Iris pigment epithelial cell (primary cell): ENCODE measurements at places on chromosomes 6 and 20.

DNA sequence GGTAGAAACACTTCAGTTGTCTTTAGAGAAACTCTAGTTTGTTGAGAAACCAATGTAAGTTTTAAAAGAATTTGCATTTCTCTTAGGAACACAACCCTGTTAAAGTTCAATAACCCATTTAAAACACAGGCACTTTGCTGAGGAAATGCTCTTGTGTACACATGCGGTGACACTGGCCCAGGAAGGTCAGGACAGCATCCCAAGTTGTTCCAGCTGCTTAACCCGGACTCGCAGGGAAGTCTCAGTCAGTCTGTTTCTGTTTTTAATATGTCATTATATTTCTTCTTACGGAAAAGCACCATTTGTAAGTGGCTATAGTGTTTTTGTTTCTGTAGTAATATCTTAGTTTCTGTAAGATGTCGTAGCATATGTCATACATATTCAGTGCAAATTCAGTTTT lies 36.9 kb downstream of the RIN2 start:
- DNase-seq = no peak

- DNase-seq = peak; percentile 51
Measured at GRCh38 chr6:146358431-146359046, 185.1 kb upstream of the RAB32 start.

- DNase-seq = no peak
Measured at GRCh38 chr6:156698239-156699016, 78.8 kb upstream of the ARID1B start.

DNA sequence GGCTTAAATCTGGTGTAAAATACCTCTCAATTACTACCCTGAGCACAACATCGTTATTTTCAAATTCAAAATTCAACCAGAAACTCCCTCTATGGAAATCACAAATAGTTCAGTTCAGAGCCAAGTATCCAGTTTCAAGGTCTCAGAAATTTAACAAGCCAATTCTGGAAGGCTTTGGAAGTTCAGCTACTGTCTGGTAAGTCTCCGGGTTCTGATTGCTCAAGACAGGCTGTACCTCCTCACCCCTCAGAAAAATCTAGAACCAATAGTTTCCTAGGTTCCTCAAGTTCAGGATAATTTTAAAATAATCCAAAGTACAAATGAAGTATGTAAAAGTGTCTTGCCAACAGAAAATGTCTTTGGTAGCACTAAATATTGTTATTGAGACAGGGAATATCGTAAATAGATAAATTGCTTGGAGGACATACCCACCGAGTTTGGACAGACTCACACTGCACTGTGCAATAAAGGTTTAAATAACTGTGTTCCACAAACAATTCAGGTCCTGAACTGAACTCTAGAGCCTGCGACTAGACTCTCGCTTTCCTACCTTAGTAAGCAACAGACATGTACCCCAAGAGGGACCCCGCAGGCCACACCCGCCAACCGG lies 729 bp downstream of the ATG5 start:
- peak; percentile 42 for DNase-seq

- no peak for DNase-seq
Measured at GRCh38 chr20:52926505-52926904, 45.7 kb upstream of the TSHZ2 start.

DNA sequence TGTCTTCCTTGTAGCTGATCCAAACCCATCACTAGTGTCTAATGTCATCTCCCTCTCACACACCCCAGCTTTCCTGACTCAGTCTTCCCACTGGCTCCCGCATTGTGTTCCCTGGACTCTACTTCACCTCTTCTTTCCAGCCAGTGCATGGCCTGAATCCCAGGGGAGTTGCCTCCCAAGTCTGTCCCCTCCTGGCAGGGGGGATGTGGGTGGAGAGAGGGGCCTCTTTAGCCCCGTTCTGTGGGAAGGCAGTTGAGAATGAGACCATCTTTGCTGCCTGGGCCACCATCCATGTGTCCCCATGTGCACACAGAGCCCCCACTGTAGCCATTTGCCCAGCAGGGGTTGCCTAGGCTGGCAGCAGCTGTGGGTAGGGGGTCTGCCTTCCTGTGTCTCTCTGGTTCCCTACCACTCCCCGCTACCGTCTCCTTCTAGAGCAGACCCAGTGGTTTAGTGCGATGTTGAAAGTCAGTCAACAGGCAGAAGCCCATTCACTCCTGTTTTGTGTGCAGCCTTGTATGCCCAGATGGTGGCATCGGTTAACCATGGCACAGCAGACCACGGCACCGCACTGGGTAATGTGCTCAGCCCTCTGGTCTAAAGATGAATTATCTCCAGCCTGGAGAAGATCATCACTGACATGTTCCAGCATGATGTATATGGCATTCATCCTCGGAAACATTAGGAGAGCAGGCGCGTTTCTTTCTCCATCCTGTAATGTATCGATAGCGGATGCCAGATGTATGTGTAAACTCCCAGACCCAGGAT lies 178.8 kb upstream of the SNX9 start:
- DNase-seq = no peak

DNA sequence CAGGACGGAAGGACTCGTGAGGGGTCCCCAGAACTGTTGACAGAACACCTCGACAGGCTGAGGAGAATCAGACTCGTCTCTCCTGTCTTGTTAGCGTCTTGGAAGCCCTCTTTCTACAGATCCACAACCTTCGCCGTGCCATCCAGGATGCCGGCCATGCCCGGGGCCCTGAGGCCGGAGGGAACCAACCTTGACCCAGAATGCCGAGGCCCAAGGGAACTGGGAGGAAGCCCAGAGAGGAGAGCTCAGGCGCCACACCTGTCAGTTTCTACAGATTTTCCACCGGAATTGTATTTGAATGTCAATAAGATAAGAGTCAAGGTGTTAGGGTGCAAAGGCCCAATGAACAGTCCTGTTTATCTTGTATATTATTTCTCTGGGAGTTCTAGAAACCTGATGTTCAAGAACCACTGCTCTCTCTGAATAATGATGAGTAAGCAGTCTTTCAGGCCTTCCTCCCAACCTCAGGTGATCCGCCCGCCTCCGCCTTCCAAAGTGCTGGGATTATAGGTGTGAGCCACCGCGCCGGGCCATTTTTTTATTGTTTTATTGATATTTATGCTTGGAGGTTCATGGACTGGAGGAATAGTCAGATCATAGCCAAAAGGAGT lies 799 bp upstream of the ME1 start:
- DNase-seq = no peak

GRCh38 chr20:54432966-54433365 lies 42.4 kb upstream of the DOK5 start:
- DNase-seq = no peak

- no peak for DNase-seq
Measured at GRCh38 chr6:104955491-104955890, 1.4 kb upstream of the LIN28B start.

GRCh38 chr6:149821492-149821891 lies 42.7 kb downstream of the LRP11 start:
- DNase-seq = no peak

DNA sequence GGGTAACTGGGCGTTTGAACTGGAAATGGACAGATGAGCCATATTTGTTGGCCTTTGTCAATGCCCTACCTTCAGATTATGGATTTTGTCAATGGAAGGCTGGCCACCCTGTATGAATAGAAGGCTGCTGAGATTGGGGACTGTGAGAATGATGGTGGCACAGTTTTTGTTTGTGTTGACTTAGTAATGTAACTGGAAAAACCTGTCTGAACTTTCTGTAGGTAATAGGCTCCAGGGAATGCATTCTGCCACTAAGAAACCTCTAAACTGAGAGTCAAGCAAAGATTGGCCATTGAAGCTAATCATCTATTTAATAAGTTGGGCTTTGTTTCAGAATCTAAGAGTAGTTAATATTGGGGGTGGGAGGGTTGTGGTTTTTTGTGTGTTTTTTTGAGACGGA lies 97.5 kb downstream of the FOXO3 start:
- no peak for DNase-seq

DNA sequence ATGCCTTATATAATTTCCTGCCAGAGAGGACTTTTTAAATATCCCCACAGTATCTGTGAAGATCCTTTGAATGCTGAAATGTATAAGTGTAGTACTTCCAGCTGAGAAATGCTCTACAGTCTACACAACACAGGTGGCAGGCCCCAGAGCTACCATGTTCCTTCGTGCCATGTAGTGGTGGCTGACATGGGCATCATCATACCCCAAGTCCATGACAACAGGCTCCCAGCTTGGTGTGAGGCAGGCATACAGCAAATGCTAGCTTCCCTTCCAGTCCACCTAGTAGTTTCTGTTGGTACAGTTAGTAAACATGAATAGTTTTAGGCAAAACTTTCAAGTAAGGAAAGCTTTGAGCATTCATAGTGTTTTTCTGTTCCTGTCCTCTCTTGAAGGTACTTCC lies 61.2 kb upstream of the EMILIN3 start:
- no peak for DNase-seq

- DNase-seq = peak; percentile 98
Measured at GRCh38 chr6:41697861-41698781, 37.3 kb downstream of the TFEB start.

GRCh38 chr6:24227556-24227955 lies 101.5 kb downstream of the NRSN1 start:
- DNase-seq = no peak

DNA sequence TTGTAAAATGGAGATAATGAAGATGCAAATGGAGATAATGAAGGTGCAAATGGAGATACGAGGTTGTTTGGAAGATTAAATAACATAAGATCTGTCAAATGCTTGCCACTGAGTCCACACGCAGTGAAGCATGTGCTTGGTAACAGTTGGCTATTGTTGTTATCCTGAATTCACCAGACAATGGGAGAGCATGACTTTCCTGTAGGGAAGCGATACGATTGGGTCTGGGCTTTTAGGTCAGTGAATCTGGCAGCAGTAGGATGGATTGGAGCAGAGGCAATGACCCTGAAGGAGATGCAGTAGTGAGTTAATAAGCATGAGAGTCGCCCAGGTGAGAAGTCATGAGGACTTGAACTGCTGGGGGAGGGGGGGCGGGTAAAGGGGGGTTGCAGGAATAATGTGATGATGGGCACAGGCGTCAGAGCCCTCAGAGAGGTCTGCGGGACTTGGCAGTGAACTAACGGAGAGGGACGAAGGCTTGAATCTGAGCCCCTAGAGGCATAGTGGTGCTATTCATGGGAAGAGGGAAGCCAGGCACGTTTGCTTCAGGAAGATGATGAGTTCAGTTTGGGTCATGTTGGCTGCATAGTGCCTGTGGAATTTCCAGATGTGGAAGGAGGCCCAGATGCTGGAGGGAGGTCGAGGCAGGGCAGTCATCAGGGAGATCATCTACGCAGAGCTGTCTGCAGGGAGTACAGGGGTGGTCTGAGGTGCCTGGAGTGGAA lies 55.4 kb downstream of the ZDHHC14 start:
- no peak for DNase-seq

- no peak for DNase-seq
Measured at GRCh38 chr20:41453010-41453950, 86.7 kb upstream of the EMILIN3 start.

DNA sequence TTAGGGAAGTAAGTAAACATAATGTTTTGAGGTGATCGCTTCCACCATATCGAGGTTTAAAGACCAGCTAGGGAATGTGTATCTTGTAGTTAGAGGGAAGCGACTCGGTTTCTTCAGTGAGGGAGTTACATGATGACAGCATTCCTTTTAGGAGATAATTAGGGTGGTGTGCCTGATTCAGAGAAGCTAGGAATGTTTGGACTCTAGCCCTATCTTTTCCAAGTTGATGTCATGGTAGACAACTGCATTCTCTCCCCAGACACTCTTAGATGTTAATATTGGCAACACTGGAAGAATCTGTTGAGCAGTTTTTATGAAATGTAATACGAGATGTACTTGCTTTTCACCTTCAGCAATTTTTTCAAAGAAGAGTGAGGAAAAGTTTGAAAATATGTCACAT lies 12.9 kb upstream of the HIVEP1 start:
- DNase-seq = no peak

DNA sequence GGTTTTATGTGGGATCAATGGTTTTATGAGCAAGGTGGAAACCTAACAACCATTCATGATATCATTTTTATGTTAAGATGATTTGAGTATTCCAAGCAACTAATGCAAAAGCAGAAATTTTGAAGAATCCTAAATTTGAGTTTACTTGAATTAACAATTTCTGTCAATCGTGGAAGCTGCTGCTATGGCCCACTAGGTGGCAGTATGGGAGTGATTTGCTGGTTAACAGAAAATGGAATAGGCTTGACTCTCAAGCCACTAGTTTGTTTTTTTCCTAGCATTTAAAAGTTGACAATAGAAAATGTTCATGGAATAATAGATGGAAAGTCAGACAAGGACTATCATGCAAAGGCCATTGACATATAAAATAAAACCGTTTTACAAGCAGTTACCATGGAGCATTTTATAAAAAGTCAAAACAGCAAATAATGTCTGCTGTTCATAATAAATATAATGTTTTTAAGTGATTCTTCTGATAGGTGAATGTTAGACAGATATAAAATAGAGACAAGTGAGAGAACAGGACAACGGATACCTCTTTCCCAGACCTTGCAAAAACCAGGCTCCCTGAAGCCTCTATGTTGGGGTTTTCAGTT lies 43.0 kb upstream of the TMEM200A start:
- peak; percentile 71 for DNase-seq

- no peak for DNase-seq
Measured at GRCh38 chr6:158519300-158519699, 40.6 kb upstream of the TMEM181 start.

- DNase-seq = no peak
Measured at GRCh38 chr6:128874863-128875262, 8.1 kb upstream of the LAMA2 start.

- no peak for DNase-seq
Measured at GRCh38 chr6:73742433-73742832, 46.4 kb downstream of the CD109 start.

- DNase-seq = peak; percentile 85
Measured at GRCh38 chr6:42440778-42441696, 10.7 kb downstream of the TRERF1 start.

DNA sequence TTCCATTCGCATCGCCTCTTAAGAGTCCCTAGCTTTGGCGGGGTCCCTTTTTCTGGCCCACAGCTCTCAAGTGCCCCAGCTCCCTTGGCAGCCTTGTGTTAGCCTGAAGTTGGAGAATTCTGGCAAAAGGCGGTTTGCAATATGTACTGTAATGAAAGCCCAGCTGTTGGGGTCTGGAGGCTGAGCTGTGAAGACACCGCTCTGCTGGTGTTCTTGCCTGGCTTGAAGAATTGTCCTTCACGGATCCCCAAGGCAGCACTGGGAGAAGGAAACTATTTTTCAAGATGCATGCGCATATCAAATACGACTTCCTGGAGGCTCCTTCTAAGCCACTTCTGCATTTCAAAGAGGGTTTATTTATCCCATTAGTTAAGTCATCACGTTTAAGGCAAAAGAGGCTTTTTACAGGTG lies 21.4 kb upstream of the CITED2 start:
- no peak for DNase-seq
